Regular cardiac myocyte (primary cell): ENCODE measurements at places on chromosomes 5 and 9. TPM values are rescaled to one million over a fixed set of nuclear protein-coding genes. Genes with fewer than 3 reads are reported as not detected.

Gene HTR1A
- not detected in 2 replicates for total RNA-seq

Gene EHMT1
- 36.4 and 52.1 TPM in 2 replicates for total RNA-seq

Gene PKD2L2
- total RNA-seq, result 0.38 TPM in 1 of 2 replicates, not detected in the other

Gene TAF1L
- total RNA-seq, result not detected in 2 replicates

Gene SUSD3
- 0.19 TPM in 1 of 2 replicates, not detected in the other for total RNA-seq

Gene ADRA1B
- 0.19 and 0.56 TPM in 2 replicates for total RNA-seq

Gene NCS1
- 51.3 and 59.8 TPM in 2 replicates for total RNA-seq

Gene PBX3
- 16.6 and 16.7 TPM in 2 replicates for total RNA-seq

Gene PCDHGA11
- 3.1 and 4.5 TPM in 2 replicates for total RNA-seq

Gene CBY3
- total RNA-seq, result not detected in 2 replicates

Gene RPL7A
- total RNA-seq, result 2,629 and 3,058 TPM in 2 replicates

Gene RLN2
- total RNA-seq, result not detected in 2 replicates

Gene NR2F1-AS1
- 19.7 and 20.3 TPM in 2 replicates for total RNA-seq

Gene PRLR
- under 0.01 TPM in 1 of 2 replicates, not detected in the other for total RNA-seq

Gene CNTLN
- total RNA-seq, result 8.6 and 10.1 TPM in 2 replicates

Gene SPINK6
- total RNA-seq, result not detected in 2 replicates

Gene C9
- 0.28 and 0.38 TPM in 2 replicates for total RNA-seq

Gene GABRB2
- total RNA-seq, result under 0.01 TPM in 2 replicates

Gene GPX8
- total RNA-seq, result 165 and 182 TPM in 2 replicates

Gene FAM78A
- total RNA-seq, result 0.85 and 1.2 TPM in 2 replicates

Gene ABITRAM
- 5.8 and 6.2 TPM in 2 replicates for total RNA-seq

Gene RIMOC1
- 12.8 and 18.3 TPM in 2 replicates for total RNA-seq

Gene EIF4E1B
- total RNA-seq, result not detected in 2 replicates

Gene SLCO4C1
- total RNA-seq, result under 0.01 TPM in 2 replicates

Gene NME5
- 0.77 and 1.7 TPM in 2 replicates for total RNA-seq

Gene NUTM2F
- total RNA-seq, result not detected in 2 replicates

Gene SLC6A19
- total RNA-seq, result not detected in 2 replicates

Gene TMC1
- under 0.01 TPM in 1 of 2 replicates, not detected in the other for total RNA-seq

Gene PRDM9
- not detected in 2 replicates for total RNA-seq

Gene PCDHGA7
- 1.5 and 3.7 TPM in 2 replicates for total RNA-seq

Gene ZFP37
- total RNA-seq, result 1.7 and 2.3 TPM in 2 replicates

Gene LCN15
- total RNA-seq, result not detected in 2 replicates

Gene ARRDC1
- total RNA-seq, result 8.7 and 10.9 TPM in 2 replicates

Gene C5orf58
- under 0.01 TPM in 1 of 2 replicates, not detected in the other for total RNA-seq

Gene PPP3R2
- total RNA-seq, result not detected in 2 replicates
